Activated CD4-positive, alpha-beta T cell treated with anti-CD3 and anti-CD28 coated beads for 24 hours (primary cell): ENCODE measurements at places on chromosomes 6 and 20.

- no peak for DNase-seq
Measured at GRCh38 chr20:5261763-5262162, 55.0 kb downstream of the PROKR2 start.

- DNase-seq, result no peak
Measured at GRCh38 chr6:139485185-139485584, 110.7 kb upstream of the CITED2 start.

GRCh38 chr6:18634912-18635311 lies 247.8 kb downstream of the RNF144B start:
- DNase-seq, result no peak

DNA sequence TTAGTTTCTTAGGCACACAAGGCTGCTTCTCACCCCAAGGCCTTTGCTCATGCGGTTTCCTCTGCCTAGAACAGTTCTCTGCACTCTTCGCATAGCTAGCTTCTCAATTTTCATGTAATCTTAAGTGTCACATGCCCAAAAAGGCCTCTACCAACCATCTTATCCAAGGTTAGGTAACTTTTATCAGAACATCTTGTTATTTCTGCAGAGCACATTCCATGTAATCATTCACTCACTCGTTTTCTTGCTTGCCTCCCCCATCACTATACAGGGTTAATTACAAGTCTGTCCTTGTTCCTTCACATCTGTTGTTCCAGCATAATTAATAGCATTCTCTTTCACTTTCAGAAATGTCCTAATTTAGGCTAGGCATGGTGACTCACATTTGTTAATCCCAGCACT lies 53.8 kb downstream of the NCOA6 start:
- DNase-seq, result no peak

GRCh38 chr6:167858086-167858591 lies 31.4 kb downstream of the AFDN start:
- no peak for DNase-seq

GRCh38 chr6:21037453-21037852 lies 503.2 kb downstream of the CDKAL1 start:
- DNase-seq, result no peak

- DNase-seq, result no peak
Measured at GRCh38 chr6:152232501-152233151, 404.5 kb downstream of the SYNE1 start.

GRCh38 chr20:2698186-2698817 lies 5.7 kb downstream of the EBF4 start:
- DNase-seq, result no peak

GRCh38 chr20:59634435-59635005 lies 30.2 kb downstream of the PHACTR3 start:
- no peak for DNase-seq

- no peak for DNase-seq
Measured at GRCh38 chr6:137957471-137957870, 90.4 kb downstream of the TNFAIP3 start.

DNA sequence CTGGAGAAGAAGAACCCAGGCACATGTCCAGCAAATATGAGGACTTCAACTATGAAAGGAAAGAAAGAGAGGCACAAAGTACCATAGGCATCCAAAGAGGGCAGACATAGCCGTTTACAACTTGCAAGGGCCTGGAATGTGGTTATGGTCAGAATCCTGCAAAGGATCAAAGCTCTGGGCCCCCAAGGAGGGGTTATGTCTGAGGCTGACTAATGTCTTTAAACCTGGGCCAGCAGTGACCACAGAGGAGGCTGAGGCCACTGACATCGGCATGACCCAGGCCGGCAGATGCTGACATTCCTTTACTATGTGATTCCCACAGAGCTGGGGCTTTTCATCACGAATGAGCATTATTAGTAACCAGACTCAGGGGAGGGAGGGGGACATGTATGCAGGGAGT lies 861.1 kb downstream of the DHX35 start:
- no peak for DNase-seq

DNA sequence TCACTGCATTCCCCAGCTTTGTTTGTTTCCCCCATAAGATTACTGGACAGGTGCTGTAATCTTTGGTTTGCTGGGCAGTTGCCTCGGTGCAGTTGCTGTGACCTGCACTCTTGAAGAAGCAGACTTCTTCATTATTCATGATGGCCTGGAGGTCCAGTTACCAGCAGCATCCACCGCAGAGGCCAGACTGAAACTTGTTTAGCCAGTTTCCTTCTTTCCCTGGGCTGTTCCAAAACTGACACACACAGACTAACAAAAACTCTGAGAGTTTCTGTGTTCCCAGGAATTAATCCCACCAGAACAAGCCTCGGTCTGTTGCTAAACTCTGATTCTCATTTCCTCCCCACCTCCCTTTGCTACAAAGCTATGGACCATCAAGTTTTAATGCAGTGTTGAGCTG lies 144.1 kb downstream of the QRSL1 start:
- DNase-seq, result no peak
